Spleen (tissue), 13 donors: ENCODE measurements at places on chromosomes 5 and 9. TPM values are rescaled to one million over a fixed set of nuclear protein-coding genes. Genes with fewer than 3 reads are reported as not detected.
A peak's percentile ranks its signal among the peaks of the same experiment; 100 is the strongest.

POU5F2 gene
- 2.4 TPM for total RNA-seq

- no peak for DNase-seq
These were observed 208.7 kb upstream of the IER5L start for GRCh38 chr9:129386812-129387177.

CNTLN gene
- 14.7 TPM for total RNA-seq

DNA sequence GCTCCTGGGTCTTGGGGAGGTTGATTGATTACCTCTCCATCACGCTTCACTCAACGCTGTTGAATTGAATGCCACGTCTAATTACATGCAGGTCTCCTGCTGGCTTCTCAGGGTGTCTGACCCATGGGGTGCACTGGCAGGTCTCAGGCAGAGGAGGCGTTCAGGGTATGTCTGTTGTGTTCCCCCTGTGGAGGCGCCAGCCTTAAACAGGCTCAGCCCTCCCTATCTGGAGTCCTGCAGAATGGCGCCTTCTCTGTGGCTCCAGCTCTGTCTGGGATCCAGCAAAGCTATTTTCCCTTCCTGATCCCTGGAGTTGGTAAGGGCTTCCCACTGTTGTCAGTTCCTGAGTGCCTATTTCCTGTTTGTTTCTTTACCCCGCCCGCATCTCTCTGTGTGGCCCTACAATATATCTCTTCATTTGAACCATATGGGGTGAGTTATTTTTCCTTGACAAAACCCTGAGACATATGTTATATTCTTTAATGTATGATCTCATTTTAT, 150.0 kb downstream of the NTRK2 start:
- no peak for DNase-seq

GRCh38 chr9:22693156-22693555, 246.5 kb downstream of the DMRTA1 start:
- no peak for DNase-seq

GRCh38 chr9:122347348-122348287, 23.2 kb upstream of the PTGS1 start:
- peak; percentile 41 for DNase-seq

- no peak for DNase-seq
These were observed 49.2 kb downstream of the EQTN start for GRCh38 chr9:27247756-27248155.

DNA sequence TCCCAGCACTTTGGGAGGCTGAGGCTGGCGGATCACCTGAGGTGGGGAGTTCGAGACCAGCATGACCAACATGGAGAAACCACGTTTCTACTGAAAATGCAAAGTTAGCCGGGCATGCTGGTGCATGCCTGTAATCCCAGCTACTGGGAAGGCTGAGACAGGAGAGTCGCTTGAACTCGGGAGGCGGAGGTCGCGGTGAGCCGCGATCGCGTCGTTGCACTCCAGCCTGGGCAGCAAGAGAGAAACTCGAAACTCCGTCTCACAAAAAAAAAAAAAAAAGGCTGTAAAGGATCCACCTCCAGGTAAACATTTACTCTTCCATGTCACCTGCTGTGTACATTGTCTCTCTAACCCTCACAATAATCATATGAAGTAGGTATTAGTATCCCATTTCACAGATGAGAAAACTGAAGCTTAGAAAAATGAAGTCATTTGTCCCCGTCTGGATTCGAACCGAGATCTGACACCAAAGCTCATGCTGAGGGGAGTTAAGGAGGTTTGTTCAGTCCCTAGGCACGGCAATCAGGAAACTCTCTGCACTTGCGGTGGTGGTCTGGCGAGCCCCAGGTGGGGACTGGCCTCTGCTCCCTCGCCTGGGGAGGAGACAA, 494 bp upstream of the DOCK2 start:
- DNase-seq: no peak

GRCh38 chr5:153543288-153543687, 52.8 kb downstream of the GRIA1 start:
- DNase-seq: no peak

KCNV2 gene
- not detected for total RNA-seq
